ENCODE measurements at places on chromosomes 4 and X. TPM values are rescaled to one million over a fixed set of nuclear protein-coding genes. Genes with fewer than 3 reads are reported as not detected.

The TMPRSS11F gene
- not detected for total RNA-seq

The DCHS2 gene
- 0.15 TPM for total RNA-seq

The NR0B1 gene
- total RNA-seq = 67.1 TPM

GRCh38 chr4:187961961-187962360 is 33.6 kb upstream of the ZFP42 start:
- no peaks in the 10 kb centered on the region for H3K4me1 ChIP-seq
- no peaks in the 10 kb centered on the region for H3K36me3 ChIP-seq
- H3K27me3 ChIP-seq = peaks cover 11% of the 10 kb centered on the region
- no peak for DNase-seq
- H3K27ac ChIP-seq = no peak overlapping the region
- no peak overlapping the region for H3K4me3 ChIP-seq

DNA sequence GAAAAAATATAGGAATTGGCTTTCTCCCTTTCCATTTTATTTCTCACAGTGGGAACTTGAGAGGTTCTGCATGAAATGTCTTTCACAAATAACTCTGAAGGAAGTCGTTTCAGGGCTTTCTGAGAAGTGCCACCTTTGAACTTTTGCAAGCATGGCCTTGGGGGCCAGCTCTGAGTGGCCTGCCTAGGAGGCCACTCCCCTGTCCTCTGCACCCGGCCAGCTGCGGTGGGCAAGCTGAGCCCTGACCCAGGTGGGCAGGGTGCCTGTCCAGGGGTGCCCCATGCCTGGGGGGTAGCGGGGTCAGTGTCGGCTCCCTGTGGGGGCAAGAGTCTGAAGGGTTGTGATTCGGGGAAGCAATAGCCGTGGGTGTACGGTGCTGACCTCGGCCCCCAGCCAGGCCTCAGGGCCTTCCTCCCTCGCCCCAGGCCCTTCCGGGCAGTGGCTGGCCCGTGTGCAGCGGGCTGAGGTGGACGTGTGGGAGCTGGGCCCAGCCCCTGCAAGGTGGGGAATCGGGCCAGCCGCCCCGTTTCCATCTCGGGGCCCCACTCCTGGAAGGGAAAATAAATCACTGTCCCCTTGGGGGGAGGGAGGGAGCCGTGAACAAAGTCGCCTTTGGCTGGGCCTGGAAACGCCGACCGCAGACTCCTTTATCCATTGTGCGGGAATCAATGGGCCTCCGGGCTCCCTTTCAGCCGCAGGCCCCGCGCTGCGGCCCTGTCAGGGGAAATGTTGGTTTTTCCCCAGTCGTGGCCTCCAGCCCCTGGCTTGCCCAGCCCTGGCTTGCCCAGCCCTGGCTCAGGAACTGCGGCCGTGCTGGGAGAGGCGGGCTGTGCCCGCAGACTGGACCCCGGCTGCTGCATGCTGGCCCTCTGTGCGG is 3.1 kb downstream of the FGFRL1 start:
- peaks cover 5% of the 10 kb centered on the region for H3K4me1 ChIP-seq
- no peak overlapping the region for H3K4me3 ChIP-seq
- H3K27me3 ChIP-seq = no peaks in the 10 kb centered on the region
- no peaks in the 10 kb centered on the region for H3K36me3 ChIP-seq
- no peak overlapping the region for H3K27ac ChIP-seq

GRCh38 chr4:159593681-159594080 is 490.8 kb downstream of the RAPGEF2 start:
- H3K36me3 ChIP-seq = no peaks in the 10 kb centered on the region
- H3K4me1 ChIP-seq = no peaks in the 10 kb centered on the region
- DNase-seq = no peak
- no peak overlapping the region for H3K27ac ChIP-seq
- no peak overlapping the region for H3K4me3 ChIP-seq

DNA sequence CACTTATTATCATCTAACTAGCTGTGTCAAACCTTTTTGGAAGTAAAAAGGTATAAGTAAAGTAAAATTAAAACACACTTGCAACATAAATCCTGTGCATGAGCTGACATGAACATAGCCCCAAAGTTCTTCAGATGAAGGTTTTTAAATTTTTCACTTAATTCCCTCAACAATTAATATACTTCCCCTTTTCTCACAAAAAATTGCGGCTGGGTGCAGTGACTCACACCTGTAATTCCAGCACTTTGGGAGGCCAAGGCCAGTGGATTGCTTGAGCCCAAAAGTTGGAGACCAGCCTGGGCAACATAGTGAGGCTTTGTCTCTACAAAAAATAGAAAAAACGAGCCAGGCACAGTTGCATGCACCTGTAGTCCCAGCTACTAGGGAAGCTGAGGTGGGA is 16.8 kb downstream of the RASGEF1B start:
- no peak overlapping the region for H3K4me3 ChIP-seq
- H3K27ac ChIP-seq = no peak overlapping the region
- no peaks in the 10 kb centered on the region for H3K4me1 ChIP-seq
- H3K36me3 ChIP-seq = no peaks in the 10 kb centered on the region
- no peaks in the 10 kb centered on the region for H3K27me3 ChIP-seq

- no peaks in the 10 kb centered on the region for H3K36me3 ChIP-seq
- H3K27ac ChIP-seq = no peak overlapping the region
- H3K4me1 ChIP-seq = 0 out of 2 replicates have a peak, but pooled peaks cover 3% of the 10 kb centered on the region
- H3K27me3 ChIP-seq = no peaks in the 10 kb centered on the region
- no peak for DNase-seq
- H3K4me3 ChIP-seq = no peak overlapping the region
Measured at GRCh38 chrX:45324941-45325340, 124.3 kb upstream of the DIPK2B start.
